NCI-H446 treated with DMSO at 0.1 percent for 48 hours (cell line): ENCODE measurements at places on chromosomes 6 and 20.
A peak's percentile ranks its signal among the peaks of the same experiment; 100 is the strongest.

- DNase-seq: peak; percentile 97
These were observed 38.3 kb downstream of the SIRPA start for GRCh38 chr20:1933465-1933870.

- DNase-seq: peak; percentile 31
These were observed 721.6 kb downstream of the KIF16B start for GRCh38 chr20:15851576-15852215.

DNA sequence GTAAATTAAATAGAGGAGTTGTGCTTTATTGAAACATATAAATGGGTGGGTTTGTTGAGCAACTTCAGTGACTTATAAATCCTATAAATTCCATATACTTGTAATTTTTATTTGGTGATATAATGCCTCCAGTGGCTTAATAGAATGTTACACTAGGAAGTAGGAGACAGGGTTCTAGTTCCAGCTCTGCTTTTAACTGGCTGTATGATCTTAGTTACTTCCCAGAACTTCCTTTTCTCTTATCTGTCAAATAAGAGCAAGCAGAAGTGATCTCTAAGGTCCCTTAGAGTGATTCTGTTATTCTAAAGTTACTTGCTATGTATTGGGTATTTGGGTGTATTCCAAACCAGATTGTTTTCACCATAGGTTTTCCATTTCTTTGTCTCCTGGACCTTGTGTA, 10.2 kb downstream of the ZSCAN23 start:
- no peak for DNase-seq

- peak; percentile 69 for DNase-seq
These were observed 43.6 kb downstream of the C6orf15 start for GRCh38 chr6:31068669-31069340.

- DNase-seq: no peak
These were observed 559 bp downstream of the LAMA5 start for GRCh38 chr20:62366370-62367135.

GRCh38 chr20:16848061-16848460, 99.9 kb downstream of the OTOR start:
- DNase-seq: no peak

DNA sequence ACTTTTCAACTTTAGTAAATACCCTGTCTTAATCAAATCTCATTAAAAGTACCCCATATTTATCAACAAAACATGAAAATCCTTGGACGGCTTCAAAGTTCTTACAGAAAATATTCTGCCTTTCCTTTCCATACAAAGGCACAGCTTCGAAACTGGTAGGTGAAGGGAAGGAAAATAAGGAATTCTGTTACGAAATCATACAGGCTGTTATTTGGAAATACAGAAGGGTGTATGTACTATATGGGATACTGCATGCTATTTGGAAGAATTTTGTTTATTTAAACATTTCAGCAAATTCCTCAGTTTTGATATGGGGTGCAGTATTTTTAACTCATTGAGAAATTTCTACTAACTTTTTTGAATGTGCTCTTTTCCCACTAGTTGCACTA, 138.4 kb upstream of the BTN3A2 start:
- DNase-seq: no peak

- no peak for DNase-seq
These were observed 85.8 kb downstream of the TRMT11 start for GRCh38 chr6:126072172-126072571.

DNA sequence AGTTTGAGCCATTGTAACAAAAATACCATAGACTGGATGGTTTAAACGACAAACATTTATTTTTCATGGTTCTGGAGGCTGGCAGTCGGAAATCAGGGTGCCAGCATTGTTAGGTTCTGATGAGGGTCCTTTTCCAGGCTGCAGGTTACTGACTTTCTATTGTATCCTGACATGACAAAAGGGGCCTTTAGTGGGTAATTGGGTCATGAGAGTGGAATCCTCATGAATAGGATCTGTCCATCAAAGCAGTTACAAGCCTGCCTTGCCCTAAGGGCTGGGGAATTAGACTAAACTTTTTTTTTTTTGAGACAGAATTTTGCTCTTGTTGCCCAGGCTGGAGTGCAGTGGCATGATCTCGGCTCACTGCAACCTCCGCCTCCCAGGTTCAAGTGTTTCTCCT, 347.9 kb upstream of the TSHZ2 start:
- no peak for DNase-seq

GRCh38 chr6:109315341-109316110, 66.7 kb downstream of the CD164 start:
- no peak for DNase-seq

DNA sequence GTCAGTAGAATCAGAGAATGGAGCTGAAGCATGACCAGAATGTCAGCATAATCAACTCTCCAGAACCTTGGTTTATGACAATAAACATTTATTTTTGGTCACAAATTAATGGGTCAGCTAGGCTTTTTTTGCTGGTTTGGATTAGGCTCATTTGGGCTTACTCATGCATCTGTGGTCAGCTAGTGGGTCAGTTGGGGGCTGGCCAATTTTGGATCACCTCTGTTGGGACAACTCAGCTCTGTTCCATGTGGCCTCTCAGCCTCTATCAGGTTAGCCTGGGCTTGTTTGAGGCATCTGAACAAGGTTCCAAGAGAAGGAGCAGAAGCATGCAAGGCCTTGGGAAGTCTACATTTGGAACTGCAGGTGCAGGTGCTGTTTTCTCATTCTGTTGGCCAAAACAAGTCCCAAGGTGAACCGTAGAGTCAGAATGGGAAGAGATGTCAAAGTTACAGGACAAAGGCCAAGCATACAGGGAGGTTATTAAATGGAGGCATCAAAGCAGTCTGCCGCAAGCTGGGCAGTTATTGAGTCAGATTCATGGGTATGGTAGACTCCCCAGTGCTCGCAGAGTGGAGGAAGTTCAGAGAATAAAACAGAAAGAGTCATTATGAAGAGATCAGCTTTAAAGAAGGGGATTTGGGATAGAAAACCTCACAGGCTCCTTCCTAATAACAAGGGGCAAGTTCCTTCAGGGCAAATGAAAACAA, 173.0 kb downstream of the PLCB4 start:
- DNase-seq: no peak

DNA sequence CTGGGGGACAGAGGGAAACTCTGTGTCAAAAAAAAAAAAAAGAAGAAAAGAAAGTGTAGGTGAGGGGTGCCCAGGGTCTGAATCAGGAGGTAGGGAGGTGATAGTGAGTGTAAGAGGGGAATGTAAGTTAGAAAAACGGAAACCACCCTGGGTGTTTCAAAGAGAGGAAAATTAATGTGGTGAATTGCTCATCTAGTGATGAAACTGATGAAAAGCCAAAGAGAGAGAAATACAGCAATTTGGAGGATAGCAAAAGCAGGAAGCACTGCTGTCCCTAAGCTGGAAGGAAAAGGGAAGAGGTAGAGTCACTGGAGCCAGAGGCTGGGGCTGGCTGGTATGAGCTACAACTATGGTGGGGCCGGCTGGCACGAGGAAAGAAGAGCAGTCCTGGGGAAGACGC, 85.0 kb upstream of the CEP85L start:
- no peak for DNase-seq

DNA sequence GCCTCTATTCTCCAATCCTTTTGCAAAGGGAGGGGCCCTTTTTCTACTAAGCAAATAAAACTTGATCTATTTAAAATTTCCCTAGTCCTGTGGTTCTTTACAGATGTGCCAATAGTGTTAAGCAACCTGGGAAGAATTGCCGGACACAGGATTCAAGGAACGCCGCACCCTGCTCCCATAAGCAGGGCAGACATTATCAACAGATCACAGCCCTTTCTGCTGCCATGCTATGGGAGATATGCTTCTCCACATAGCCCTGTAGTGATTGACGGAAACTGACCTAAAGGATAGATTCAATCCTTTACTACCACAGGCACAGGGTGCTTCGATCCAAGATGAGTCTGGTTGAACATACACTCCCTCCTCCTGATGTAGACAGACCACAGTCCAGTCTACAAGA, 118.4 kb upstream of the TRAF3IP2 start:
- no peak for DNase-seq

GRCh38 chr6:163092876-163093275, 321.6 kb upstream of the QKI start:
- no peak for DNase-seq

DNA sequence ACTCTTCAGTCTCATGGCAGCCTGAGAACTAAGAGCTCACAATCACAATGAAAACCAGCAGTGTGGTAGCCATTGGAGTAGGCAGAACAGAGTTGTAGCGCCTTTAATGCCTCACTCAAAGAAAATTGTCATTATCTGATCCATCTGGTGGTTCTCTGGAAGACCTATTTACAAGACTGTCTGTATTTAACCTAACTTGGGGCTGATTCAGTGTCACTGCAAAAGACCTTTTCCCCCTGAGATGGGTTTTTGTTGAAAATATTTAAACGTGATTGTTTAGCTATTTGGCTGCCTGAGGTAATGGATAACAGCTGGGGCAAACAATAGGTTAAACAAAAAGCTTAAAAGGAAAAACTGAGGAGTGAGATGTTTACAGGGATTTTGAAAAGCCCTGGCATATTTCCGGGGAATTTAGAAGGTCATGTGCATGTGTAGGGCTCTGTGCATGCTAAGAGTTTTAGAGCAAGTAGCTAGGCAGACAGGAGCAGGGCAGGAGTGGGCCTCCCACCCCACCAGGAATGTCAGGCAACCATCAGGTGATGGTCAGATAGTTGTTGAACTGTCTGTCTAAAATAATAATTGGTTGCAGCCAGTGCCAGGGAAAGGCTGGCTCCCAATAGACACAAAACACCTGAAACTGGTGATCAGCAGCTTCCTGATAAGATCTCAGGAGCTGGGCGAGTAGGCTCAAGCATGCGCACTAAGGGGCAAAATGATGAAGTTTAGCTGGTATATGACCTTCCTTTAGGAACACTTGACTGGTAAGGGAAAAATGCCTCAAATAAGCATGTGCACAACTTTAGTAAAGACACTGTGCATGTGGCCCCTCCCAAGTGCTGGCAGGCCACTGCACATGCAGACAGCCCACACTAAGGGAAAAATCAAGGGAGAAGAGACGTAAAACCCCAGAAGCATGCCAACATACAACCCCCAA, 70.8 kb upstream of the AKIRIN2 start:
- no peak for DNase-seq

GRCh38 chr6:24908650-24909035, 27.1 kb downstream of the RIPOR2 start:
- no peak for DNase-seq

DNA sequence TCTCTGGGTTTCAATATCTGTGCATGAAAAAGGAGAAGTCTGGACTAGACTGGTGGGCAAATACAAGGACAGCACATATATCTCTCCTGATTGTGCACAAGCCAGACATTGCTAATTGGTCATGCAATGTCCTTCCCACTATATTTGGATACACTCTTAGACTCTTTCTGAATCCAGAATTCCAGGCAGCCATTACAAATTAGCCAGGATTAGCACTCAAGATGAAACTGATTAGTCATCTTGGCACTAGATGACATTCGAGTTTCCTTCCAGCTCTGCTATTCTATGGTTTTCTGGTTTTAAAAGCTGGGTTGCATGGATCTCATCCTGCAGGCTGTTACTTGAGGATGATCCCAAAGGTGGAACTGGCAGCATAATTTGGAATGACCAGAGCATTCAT, 73.2 kb downstream of the SCP2D1 start:
- peak; percentile 12 for DNase-seq

GRCh38 chr6:2763876-2764540, 1.2 kb upstream of the WRNIP1 start:
- DNase-seq: no peak

DNA sequence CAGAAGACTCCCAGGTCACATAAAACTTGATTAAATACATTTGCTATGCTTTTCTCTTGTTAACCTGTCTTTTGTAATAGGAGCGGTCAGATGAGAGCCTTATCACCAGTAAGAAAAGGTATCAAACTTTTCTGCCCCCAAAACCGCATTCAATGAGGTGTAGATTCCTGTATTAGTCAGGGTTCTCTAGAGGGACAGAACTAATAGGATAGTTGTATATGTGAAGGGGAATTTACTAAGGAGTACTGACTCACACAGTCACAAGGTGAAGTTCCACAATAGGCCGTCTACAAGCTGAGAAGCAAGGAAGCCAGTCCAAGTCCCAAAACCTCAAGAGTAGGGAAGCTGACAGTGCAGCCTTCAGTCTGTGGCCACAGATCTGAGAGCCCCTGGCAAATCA, 32.7 kb downstream of the PTPRK start:
- no peak for DNase-seq

DNA sequence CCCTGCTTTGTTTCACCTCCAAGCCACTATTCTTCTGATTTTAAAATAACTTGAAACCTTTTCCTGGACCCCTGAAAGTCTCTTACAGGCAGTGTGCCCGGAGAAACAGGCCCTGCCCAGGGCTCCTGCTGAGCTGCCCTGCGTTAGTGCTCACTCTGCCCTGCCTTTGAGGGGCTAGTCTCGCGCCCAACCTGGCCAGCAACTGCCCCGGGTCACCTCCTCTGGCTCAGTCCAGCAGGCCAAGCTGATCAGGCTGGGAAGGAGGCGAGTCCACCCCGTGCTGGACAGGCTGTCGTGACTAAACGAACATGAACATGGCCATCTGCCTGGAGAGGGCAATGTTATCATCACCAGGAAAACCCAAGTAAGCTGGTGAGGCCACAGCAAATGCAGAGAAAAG, 245.4 kb downstream of the ANKRD60 start:
- no peak for DNase-seq

GRCh38 chr20:1932971-1933370, 37.8 kb downstream of the SIRPA start:
- no peak for DNase-seq

- DNase-seq: no peak
These were observed 824 bp upstream of the SCRT2 start for GRCh38 chr20:676315-676937.

DNA sequence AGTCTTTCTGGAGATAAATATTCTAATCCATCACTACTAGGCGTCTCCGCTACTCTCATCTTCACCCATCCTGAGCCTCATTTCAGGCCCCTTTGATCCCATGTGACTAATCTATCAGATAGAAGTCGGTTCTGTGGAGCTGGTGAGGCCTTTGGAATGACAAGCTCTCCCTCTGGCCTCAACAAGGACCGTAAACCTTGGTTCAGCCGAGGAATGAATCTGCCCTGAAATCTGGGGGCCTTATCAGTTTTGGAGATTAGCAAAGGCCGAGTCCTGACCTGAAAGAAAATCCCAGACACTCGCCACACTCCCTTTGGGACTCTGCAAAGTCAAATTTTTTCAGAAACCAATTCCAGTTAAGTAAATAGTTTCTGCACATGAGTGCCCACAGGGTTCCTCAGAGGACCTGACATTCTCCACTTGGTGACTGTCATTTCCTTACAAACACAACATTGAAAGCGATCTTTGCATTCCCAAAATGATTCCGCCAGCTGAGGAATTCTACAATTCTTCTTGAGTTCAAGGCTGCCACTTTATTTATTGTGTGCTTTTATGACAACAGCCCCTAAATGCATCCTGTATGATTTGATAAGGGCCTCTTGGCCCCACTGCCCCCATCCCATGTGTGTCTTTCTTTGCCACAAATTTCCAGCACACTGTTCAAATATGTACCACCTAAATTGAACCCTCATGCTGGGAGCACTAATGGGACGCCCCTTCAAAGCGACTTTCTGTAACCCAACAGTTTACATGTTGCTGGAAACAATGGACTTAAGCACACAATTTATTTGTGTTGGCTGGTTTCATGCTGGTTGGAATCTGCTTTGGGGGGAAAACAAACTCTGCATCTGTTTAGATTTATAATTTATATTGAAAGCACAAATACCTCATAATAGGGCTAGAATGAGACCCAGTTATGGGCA, 10.0 kb upstream of the RIPOR3 start:
- DNase-seq: no peak
